DMS79 treated with DMSO at 0.1 percent for 48 hours (cell line): ENCODE measurements at places on chromosomes 11 and 22.

DNA sequence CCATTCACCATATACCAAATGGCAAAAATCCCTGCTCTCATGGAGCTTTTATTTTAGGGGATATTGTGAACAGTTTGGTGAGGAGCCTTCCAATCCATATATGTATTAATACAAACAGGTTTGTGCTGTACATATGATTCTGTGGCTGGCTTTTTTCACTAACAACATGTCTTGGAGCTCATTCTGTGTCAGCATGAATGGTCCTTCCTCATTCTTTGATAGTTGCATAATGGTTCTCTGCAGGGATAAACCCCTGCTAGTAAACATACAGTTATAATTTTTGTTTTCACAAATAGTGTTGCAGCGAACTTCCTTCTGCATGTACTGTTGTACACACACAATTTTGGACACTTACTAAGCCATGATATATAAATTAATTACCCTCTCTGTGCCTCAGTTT is 8.3 kb downstream of the PRR5L start:
- no peak for DNase-seq

DNA sequence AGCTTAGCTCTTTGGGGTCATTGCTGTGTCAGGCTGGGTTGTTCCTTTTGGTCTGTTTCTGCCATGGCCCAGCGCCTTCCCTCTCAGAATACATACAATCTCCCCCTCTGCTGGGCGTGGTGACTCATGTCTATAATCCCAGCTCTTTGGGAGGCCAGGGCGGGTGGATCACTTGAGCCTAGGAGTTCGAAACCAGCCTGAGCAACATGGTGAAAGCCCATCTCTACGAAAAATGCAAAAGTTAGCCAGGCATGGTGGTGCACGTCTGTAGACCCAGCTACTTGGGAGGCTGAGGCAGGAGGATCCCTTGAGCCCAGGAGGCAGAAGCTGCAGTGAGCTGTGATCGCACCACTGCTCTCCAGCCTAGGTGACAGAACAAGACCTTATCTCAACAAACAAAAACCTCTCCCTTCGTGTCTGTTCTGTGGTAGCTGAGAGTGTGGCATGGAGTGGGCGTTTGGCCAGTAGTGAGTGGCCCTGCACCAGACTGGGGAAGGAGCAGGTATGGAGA is 46.7 kb upstream of the RAB1B start:
- no peak for DNase-seq

GRCh38 chr22:47337161-47337621 is 574.7 kb downstream of the TBC1D22A start:
- DNase-seq, result peak; percentile 58

- no peak for DNase-seq
Observed at GRCh38 chr11:68709062-68709461, 24.7 kb downstream of the GAL start.

DNA sequence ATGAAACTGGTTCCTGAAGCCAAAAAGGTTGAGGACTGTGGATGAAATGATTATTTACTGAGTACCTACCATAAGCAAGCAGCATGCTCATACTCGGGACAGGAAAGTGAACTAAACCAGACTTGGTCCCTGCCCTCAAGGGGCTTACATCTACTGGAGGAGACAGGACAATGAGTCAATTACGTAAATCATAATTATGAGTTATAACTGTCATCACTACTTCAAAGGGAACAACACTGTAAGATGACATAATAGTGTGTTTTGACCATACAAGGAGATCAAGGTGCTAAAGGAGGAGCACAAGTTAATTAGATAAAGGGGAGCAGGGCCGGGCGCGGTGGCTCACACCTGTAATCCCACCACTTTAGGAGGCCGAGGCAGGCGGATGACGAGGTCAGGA is 2.5 kb downstream of the FAM227A start:
- DNase-seq, result no peak

DNA sequence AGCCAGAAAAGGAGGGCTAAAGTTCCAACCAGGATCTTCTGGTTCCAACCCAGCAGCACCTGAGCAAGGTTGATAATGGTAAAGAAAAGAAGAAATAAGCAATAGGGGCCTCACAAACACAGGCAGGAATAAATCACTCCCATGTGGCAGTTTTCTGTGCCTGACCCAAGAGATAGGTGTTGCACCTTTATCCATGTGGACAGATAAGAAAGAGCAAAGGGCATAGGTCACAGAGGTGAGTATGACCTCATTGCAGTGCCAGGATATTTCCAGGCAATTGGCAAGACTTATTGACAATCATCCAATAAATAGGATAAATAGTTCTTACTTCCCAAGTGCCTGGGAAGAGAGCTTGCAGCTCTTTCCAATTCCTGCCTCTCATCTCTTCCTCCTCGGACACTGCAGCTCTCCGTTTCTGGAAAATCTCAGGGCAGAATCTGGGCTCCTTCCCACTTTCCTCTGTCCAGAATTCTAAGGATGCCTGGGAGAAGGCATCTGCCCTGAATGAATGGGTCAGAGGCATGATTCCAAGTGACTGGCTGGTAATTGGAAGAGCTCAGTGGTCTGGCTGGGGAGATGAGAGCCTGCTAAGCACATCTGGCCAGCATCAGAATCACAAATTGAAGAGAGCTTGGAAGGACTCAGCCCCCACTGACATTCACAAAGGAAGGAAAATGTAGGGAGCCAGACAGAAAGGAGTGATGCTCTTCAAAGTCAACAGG is 14.5 kb upstream of the LRRC55 start:
- no peak for DNase-seq

DNA sequence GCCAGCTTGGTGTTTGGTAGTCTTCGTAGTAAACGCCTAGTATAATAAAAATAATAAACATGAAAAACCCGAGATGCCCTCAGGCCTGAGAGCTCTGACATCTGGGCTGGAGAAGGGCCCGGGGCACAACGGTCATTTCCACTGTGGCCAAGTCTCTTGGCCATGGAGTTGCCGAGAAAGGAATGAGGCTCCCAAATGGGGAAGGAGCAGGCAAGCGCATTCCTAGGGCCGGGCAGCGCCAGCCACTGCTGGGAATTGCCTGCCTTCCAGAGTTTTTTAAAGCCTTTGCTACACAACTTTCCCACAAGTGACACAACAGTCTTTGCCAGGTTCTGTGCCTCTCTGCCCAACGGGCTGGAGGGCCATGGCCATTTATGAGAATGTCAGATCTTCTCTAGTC is 103.4 kb downstream of the NAV2 start:
- DNase-seq, result no peak

GRCh38 chr11:1163321-1163910 is 5.7 kb downstream of the MUC5AC start:
- DNase-seq, result no peak

- DNase-seq, result no peak
Observed at GRCh38 chr11:80362563-80363340, 921.9 kb upstream of the TENM4 start.
